ENCODE measurements at places on chromosomes 2 and 18.

GRCh38 chr2:146024212-146024743, 1504.4 kb upstream of the ZEB2 start:
- H3K27ac ChIP-seq, result no peak overlapping the region
- H3K27me3 ChIP-seq, result no peaks in the 10 kb centered on the region
- H3K4me3 ChIP-seq, result no peak overlapping the region
- DNase-seq, result no peak

DNA sequence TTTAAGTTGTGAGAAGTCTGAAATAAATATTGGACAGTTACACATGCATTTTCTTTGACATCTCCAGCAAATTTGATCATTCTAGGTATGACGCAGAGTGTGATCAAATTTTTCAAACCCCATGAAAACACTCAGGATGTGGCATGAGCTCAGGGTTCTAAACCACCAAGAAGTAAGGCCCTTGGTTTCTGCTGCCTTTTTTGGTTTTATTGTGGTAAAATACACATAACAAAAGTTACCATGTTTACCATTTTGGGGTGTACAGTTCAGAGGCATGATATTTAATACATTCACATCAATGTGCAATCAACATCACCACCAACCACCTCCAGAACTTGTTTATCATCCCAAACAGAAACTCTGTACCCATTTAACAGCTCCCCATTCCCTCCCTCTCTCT, 64.3 kb upstream of the TTN start:
- DNase-seq, result no peak
- no peak overlapping the region for H3K4me3 ChIP-seq
- H3K27me3 ChIP-seq, result no peaks in the 10 kb centered on the region
- no peaks in the 10 kb centered on the region for H3K4me1 ChIP-seq

DNA sequence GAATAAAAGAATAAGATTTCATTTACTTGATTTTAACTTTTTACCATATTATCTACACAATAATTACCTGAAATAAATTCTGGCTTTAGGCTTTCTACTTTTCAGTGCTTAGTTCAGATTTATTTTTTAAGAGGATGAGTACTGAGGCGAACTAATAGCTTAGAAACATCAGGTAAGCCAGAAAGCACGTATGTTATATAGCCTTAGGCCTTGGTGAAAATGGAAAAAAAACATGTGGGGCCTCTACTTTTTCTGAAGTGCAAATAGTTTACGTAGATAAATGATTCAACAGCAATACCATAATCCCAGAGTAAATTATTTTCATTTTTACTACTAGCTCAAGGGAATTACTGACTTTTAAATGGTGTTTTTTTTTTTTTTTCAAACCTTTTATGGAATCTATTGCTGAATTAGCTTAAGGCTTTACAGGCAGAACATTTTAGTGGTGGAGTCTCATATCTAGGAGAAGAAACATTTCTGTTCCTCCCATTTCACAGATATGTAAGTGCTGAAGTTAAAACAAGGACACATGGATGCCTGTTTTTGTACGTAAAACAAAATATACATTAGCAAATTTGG, 6.2 kb downstream of the CPS1 start:
- no peak overlapping the region for H3K4me3 ChIP-seq
- H3K27ac ChIP-seq, result no peak overlapping the region
- no peaks in the 10 kb centered on the region for H3K27me3 ChIP-seq
- H3K4me1 ChIP-seq, result no peaks in the 10 kb centered on the region
- no peaks in the 10 kb centered on the region for H3K36me3 ChIP-seq

- H3K4me1 ChIP-seq, result no peaks in the 10 kb centered on the region
- no peaks in the 10 kb centered on the region for H3K27me3 ChIP-seq
- no peak overlapping the region for H3K27ac ChIP-seq
- no peak overlapping the region for H3K4me3 ChIP-seq
- no peaks in the 10 kb centered on the region for H3K36me3 ChIP-seq
Observed at GRCh38 chr2:229127471-229127870, 143.6 kb downstream of the PID1 start.

GRCh38 chr2:231866450-231866849, 59.7 kb downstream of the NPPC start:
- no peak for DNase-seq
- no peak overlapping the region for H3K27ac ChIP-seq
- no peaks in the 10 kb centered on the region for H3K36me3 ChIP-seq
- H3K27me3 ChIP-seq, result peaks cover 2% of the 10 kb centered on the region
- H3K4me3 ChIP-seq, result no peak overlapping the region

DNA sequence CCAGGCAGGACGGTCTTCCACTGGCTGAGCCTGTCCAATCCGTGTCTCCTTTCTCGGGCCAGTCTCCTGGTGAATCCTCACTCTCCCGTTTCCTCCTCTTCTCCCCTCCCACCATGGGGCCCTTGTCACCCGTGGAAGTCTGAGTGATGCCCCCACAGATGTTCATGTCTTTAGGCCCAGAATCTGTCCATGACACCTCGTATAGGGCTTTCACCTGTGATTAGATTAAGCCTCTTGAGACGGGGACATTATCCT, 193.5 kb downstream of the ZFP36L2 start:
- no peak overlapping the region for H3K4me3 ChIP-seq
- no peak overlapping the region for H3K27ac ChIP-seq
- no peaks in the 10 kb centered on the region for H3K4me1 ChIP-seq
- no peak for DNase-seq

GRCh38 chr2:151422917-151423439, 13.3 kb downstream of the RIF1 start:
- no peak overlapping the region for H3K27ac ChIP-seq
- H3K4me1 ChIP-seq, result no peaks in the 10 kb centered on the region
- DNase-seq, result no peak
- H3K27me3 ChIP-seq, result no peaks in the 10 kb centered on the region
- peaks cover 19% of the 10 kb centered on the region for H3K36me3 ChIP-seq

DNA sequence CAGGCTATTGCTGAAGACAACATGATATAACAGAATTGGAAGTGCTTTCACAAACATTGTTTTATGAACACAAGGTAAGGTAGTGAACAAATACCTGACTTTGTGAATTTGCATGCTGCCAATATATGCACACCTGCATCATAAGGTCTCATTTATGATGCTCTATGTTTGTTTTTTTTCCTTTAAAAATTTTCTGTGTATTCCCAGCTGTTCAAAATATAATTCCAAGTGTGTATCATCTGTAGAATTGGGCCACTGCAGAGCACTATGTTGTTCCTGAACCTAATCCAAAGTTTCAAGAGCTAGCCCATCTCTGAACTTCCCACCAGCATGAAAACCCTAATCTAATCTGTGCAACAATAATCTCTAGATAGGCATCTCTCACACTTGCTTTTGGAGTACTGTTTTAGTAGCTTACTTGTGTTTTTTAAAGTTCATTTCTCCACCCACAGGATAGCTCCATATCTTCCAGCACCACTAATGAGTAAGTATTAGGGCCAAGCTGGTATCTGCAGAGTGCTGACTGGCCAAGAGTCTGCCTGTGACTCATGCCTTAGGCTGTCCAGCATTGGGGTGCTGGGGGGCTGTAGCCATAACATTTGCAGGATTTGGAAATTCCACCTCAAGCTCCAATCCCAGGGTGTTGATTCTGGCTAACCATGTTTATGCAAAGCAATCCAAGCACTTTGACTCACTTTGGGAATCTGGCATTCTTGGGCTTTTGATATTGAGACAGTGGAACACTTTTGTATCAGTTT, 208.2 kb upstream of the REV1 start:
- no peak for DNase-seq
- no peaks in the 10 kb centered on the region for H3K27me3 ChIP-seq
- H3K4me1 ChIP-seq, result no peaks in the 10 kb centered on the region
- no peaks in the 10 kb centered on the region for H3K36me3 ChIP-seq
- H3K4me3 ChIP-seq, result no peak overlapping the region

DNA sequence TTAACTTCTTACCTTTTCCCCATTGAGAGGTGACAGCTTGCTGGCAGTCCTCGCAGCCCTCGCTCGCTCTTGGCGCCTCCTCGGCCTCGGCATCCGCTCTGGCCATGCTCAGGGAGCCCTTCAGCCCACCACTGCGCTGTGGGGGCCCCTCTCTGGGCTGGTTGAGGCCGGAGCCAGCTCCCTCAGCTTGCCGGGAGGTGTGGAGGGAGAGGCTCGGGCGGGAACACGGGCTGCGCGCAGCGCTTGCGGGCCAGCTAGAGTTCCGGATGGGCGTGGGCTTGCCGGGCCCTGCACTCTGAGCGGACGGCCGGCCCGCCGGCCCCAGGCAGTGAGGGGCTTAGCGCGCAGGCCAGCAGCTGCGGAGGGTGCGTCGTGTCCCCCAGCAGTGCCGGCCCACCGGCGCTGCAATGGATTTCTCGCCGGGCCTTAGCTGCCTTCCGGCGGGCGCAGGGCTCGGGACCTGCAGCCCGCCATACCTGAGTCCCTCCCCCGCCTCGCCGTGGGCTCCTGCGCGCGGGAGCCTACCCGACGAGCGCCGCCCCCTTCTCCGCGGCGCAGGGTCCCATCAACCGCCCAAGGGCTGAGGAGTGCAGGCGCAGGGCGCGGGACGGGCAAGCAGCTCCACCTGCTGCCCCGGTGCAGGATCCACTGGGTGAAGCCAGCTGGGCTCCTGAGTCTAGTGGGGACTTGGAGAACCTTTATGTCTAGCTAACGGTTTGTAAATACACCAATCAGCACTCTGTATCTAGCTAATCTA, 335.0 kb downstream of the CBLN2 start:
- no peaks in the 10 kb centered on the region for H3K36me3 ChIP-seq
- H3K27ac ChIP-seq, result no peak overlapping the region
- H3K4me3 ChIP-seq, result no peak overlapping the region
- no peak for DNase-seq

- no peaks in the 10 kb centered on the region for H3K4me1 ChIP-seq
- no peaks in the 10 kb centered on the region for H3K27me3 ChIP-seq
- H3K27ac ChIP-seq, result no peak overlapping the region
- no peak overlapping the region for H3K4me3 ChIP-seq
- no peak for DNase-seq
Observed at GRCh38 chr18:12336171-12336613, 28.2 kb downstream of the TUBB6 start.

- H3K4me3 ChIP-seq, result no peak overlapping the region
- peaks cover 6% of the 10 kb centered on the region for H3K27me3 ChIP-seq
- peak; percentile 67 for DNase-seq
- no peaks in the 10 kb centered on the region for H3K36me3 ChIP-seq
- H3K4me1 ChIP-seq, result peaks cover 11% of the 10 kb centered on the region
Observed at GRCh38 chr2:44975571-44976450, 33.4 kb downstream of the SIX2 start.

GRCh38 chr2:51065276-51065675, 33.3 kb upstream of the NRXN1 start:
- no peak overlapping the region for H3K4me3 ChIP-seq
- no peaks in the 10 kb centered on the region for H3K27me3 ChIP-seq
- no peak for DNase-seq
- H3K36me3 ChIP-seq, result peaks cover 2% of the 10 kb centered on the region

- no peaks in the 10 kb centered on the region for H3K36me3 ChIP-seq
- H3K4me1 ChIP-seq, result no peaks in the 10 kb centered on the region
- H3K27me3 ChIP-seq, result no peaks in the 10 kb centered on the region
- H3K4me3 ChIP-seq, result no peak overlapping the region
Observed at GRCh38 chr2:177728920-177729319, 336.3 kb downstream of the AGPS start.

DNA sequence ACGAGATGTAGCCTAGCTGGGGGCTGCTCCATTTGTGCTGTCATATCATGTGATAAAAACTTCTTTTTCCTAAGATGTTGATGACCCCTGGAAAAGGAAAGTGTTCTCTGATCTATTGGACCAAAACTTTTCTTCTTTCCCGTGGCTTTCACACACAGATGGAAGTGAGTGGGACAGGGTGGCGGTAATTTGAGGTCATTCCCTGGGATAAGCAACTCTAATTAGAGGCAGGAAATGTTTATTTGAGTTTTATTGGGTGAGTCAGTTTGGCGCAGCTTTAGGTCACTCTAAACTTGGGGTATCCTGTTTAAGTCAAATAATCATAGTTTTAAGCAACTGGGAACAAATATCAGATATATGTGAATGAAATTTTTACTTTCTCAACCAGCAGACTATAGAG, 221.0 kb upstream of the EPAS1 start:
- DNase-seq, result no peak
- no peaks in the 10 kb centered on the region for H3K27me3 ChIP-seq
- no peak overlapping the region for H3K27ac ChIP-seq
- H3K4me1 ChIP-seq, result no peaks in the 10 kb centered on the region
- H3K4me3 ChIP-seq, result no peak overlapping the region

GRCh38 chr18:30814446-30814845, 228.1 kb downstream of the DSC3 start:
- H3K27ac ChIP-seq, result no peak overlapping the region
- no peaks in the 10 kb centered on the region for H3K36me3 ChIP-seq
- H3K27me3 ChIP-seq, result no peaks in the 10 kb centered on the region
- no peak for DNase-seq

DNA sequence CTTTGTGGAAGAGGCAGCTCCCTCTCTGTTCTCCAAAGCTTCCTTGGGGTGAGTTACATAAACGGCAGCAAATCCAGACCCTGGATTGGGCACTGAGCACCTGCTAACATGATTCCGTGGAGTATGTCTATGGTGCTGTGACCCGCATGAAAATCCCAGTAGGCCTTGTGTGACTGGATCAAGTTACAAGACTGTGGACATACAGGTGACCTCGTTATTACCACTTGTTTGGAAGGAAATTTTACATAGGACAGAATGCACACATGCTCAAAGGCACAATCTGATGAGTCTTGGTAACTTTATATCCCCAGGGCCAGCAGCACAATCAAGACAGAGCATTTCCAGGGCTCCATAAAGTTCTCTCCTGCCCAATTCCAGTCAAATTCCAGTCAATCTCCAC, 120.2 kb upstream of the OTOS start:
- H3K4me1 ChIP-seq, result no peaks in the 10 kb centered on the region
- H3K27ac ChIP-seq, result no peak overlapping the region
- no peaks in the 10 kb centered on the region for H3K27me3 ChIP-seq
- no peak overlapping the region for H3K4me3 ChIP-seq

DNA sequence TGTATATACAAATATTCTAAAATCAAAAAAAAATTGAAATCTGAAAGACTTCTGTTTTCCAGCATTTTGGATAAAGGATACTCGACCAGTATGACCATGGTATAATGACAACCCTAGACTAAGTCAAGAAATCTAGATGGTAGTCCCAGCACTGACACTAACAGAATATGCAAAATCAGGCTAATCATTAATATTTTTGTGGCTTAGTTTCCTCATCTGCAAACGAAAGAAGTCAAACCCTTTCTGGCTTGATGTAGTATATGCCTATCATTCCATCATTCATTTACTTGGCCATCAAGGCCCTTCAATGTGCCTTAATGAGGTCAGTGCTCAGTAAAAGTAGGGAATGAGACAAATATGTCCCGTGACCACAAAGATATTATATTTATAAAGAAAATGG, 83.5 kb downstream of the NCKAP5 start:
- H3K27ac ChIP-seq, result no peak overlapping the region
- H3K4me1 ChIP-seq, result no peaks in the 10 kb centered on the region
- peaks cover 2% of the 10 kb centered on the region for H3K27me3 ChIP-seq
- DNase-seq, result no peak
- no peaks in the 10 kb centered on the region for H3K36me3 ChIP-seq

Measured in common myeloid progenitor, CD34-positive (primary cell).